ENCODE measurements at places on chromosomes 1 and 21.

- no peak for DNase-seq
Measured at GRCh38 chr1:5312293-5312674, 657.9 kb downstream of the AJAP1 start.

DNA sequence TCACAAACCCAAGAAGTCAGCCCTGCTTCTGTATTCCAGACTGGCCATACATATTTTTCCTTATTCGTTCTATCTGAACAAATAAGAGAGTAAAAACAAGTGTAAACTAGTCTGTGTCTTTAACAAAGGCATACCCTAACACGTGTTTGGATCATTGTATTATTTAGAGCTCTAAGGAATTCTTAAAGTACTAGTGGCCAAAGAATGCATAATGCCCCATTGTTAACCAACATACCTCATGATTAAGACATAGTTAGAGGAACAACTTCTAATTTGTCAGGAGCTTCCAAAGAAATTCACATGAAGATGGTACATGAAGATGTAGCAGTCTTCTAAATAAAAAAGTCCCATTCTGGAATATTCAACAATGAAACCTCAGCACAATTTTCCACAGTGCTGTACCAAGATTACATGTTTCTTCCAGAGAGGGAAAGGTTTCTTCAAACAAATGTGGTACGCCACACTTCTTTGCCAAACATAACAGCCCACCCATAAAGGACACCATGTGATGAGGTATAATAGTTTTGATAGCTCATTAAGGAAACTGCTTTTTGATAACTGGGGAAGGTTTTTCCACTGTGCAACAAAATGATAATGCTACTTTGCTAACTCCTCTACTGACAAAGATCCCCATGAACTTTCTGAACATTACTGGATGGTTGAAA is 5.0 kb downstream of the PALMD start:
- no peak for DNase-seq

DNA sequence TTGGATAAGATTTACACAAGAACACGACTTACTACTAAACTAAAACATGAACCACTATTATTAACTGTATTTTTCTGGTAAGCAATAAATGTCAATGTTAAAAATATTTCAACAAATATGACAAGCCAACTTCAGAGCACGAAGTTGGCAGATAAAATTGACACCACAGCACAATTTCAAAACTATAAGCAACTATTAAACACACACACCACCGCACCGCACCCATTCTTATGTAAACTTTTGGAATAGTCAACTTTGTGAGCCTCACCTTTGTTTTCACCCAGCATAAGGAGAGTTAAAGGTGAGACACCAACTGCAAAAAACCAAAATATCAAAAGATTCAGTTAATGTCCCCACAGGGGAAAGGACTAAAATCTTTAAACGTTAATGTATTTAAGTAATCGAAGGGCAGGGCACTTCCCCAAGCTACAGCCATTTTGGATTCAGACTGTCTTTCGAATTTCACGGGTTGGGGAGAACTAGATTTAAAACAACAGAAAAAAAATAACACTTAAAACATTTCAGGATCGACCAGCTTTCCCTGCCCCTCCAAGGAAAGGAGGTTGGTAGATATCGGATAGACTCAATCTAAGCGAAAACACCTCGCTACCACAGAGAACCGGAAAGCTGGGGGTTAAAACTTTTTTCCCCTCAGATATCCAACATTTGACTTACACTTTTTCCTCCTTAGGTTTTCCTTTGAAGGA is 872 bp downstream of the GPBP1L1 start:
- no peak for DNase-seq

- no peak for DNase-seq
Measured at GRCh38 chr1:206960676-206961386, 9.4 kb downstream of the FCAMR start.

GRCh38 chr21:34018910-34019309 is 54.5 kb upstream of the MRPS6 start:
- DNase-seq, result no peak

GRCh38 chr1:212647004-212647403 is 38.4 kb downstream of the ATF3 start:
- no peak for DNase-seq

DNA sequence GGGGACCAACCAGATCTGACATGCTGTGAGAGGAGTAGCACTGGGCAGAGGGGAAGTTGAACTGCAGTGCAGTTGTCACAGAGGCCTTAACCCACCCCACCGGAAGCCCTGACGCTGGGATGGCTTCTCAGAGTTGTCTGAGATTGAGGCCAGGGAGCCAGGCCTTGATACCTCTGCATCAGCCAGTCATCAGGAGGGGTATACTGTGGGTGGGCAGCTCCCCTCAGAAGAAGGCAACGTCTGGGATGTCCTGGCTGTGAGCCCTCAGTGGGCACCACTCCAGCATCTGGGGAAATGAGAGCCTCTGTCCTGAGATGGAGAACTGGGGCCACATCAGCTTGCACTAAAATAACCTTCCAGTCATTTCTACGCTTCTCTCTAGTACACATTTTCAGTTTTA is 47.9 kb upstream of the BCAR3 start:
- no peak for DNase-seq

DNA sequence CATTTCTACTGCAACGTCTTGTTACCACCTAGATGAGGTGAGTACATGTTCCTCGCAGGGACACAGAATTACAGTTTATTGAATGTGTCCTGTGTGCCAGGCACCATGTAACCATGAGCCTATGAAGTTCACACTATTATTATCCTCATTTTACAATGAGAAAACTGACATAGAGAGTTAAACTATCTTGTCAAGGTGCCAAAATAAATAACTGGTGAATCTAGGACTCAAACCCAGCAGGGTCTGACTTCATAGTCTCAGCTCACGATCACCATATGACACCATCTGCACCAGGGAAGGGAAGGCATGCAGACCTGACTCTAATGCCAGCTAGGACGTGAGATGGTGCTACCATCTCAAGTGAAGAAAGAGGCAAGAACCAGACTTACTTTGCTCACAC is 2.4 kb downstream of the SELE start:
- no peak for DNase-seq

DNA sequence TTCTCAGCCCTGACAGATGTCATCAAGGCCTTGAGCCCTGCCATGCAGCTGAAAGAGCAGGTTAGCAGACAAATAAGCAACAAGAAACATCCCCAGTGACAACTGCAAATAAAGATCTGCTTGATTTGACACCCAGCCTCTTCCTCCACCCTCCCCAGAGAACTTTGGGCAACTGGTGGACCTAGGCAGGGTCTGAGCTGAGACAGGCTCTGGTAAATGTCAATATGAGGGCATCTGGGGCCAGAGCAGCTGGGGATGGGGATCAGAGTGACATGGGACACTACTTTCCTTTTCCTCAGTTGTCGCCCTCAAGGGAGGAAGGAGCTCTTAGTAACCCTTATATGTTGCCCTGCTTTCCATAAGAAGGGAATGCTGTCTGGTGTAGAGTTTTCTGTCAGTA is 544.1 kb downstream of the NEGR1 start:
- DNase-seq, result no peak

DNA sequence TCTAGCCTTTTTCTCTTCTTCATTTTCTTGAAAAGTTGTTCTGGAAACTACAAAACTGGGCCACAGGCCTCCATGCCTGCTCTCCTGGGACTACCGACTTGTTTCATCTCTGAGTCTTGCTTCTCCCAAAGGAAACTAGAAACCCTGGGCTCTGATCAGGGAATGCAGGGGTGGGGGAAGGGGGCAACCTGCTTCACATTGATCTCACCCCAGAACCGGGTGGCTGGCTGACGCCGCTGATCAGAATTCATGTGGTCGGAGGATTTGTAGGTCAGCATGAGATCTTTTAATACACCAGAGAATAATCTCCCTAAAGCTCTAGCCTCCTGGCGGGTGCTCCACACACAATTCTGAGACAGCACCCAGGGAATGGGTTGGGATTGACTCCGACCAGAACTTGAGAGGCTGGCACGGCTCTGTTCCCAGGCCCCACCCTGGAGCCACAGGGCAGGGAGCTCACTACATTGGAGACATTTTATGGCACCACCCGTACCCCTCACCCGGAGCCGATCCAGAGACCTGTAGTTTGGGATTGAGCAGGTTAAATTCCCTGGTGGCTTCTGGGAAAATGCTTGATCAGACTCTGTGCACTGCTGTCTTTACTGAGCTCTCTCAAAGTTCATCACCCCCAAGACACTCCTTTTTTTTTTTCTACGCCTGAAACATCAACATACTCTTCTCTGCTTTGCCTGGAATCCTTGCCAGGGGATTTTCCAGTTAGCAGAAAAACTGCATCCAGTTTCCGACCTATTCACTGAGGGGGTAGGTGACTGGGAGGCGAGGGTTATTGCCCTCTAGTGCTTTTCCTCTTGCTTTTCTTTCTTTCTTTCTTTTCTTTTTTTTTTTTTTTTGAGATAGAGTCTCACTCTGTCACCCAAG is 12.2 kb upstream of the ARHGEF10L start:
- no peak for DNase-seq

- no peak for DNase-seq
Measured at GRCh38 chr1:205271277-205271676, 43.5 kb downstream of the TMCC2 start.

DNA sequence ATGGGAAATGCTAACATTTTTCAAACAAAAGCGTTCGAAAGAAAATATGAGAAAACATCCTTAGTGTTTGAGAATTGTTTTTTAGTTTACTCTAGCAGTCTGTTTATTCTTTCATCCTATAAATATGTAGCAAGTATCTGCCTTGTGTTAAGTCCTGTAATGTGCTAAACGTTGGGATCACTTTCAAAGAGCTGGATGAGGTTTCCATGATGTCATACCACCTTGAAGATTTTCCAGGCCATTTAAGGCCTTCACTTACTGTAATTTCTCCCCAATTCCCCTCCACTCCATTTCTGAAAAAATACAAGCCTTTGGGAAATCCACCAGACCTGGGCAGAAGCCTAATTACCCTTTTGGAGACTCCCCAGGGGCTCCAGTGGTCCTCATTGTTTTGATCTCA is 24.2 kb upstream of the CTBS start:
- no peak for DNase-seq

- DNase-seq, result no peak
Measured at GRCh38 chr1:176017722-176018121, 189.4 kb downstream of the COP1 start.

DNA sequence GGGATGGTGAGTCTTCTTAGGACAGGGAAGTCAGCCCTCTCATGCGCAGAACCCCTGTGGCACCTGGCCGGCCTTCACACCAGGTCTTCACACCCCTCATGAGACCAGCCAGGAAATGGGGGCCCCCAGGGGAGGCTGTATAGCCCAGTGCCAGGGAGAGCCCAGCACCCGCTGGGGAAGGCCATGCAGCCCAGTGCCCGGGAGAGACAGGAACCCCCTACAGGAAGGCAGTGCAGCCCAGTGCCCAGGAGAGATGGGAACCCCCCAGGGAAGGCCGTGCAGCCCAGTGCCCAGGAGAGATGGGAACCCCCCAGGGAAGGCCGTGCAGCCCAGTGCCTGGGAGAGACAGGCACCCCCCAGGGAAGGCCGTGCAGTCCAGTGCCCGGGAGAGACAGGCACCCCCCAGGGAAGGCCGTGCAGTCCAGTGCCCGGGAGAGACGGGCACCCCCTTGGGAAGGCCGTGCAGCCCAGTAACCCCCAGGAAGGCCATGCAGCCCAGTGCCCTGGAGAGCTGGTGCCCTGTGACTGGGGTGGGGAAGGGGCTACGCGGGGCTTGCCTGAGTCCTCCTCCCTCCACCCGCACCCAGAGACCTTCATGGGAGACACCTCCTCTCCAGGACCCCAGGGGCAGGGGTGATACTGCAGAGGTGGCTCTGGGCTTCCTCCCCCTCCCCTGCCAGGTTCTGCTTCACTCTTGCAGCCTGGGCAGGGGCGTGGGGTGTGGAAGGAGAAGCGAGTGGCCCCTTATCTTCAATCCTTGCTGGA is 110.5 kb upstream of the COL6A1 start:
- DNase-seq, result no peak

- DNase-seq, result no peak
Measured at GRCh38 chr21:36825658-36826057, 126.7 kb downstream of the SIM2 start.

GRCh38 chr21:34836103-34836932 is 167.5 kb downstream of the CLIC6 start:
- peak; percentile 12 for DNase-seq
